Stimulated activated CD8-positive, alpha-beta memory T cell treated with anti-CD3 and anti-CD28 coated beads, Interleukin-7, amount 100 ng/mL, for 1 hour (primary cell): ENCODE measurements at places on chromosomes 2 and 18.

DNA sequence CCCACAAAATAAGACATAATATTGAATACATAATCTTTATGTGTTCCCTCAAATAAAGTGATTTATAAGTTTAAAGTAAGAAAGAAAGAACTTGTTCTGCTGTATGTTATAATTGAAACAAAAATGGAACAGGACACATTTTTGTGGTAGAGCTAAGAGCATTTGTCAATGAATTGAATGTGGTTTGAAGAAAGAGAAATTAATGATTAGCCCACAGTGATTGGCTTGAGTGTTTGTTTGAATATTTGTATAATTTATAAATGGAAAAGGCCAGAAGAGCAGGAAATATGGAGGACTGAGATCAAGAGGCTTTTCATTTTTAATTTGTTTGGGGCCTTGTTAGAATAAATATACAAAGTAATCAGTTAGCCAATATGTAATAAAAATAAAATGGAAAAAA, 395.1 kb upstream of the CDH19 start:
- no peak for DNase-seq

DNA sequence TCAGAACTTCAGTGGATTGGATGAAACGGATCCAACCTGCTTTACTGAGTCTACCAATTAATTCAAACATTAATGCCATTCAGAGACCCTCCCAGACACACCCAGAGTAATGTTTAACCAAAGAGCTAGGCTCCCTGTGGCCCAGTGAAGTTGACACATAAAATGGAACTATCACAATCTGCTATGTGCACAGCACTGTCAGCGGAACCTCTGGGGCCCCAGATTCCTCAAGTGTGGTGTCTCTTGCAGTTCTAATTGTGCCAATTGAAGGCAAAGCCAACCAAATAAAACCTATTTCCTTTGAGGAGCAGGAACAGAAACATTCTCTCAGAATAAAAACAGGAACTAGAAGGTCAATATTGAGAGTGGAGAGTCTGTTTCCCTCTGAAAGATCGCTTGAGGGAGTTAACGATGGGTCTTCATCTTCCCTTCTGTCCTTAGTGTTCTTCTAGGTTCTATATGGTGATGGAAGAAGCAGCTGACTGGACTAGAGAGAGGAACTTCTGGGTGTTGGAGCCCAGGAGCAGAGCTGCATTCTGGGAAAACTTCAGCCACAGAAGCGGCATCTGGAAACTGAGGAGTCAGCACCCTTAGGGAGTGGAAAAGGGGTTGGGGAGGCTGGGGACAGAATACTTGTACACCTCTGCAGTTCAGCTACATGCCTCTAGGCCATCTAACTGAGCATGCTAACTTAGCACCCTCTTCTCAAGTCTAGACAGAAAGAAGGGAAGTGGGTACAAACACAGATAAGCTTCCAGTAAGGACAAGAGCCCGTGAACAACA, 174.4 kb upstream of the FBXO11 start:
- no peak for DNase-seq

GRCh38 chr2:187934236-187934635, 357.4 kb upstream of the GULP1 start:
- no peak for DNase-seq

GRCh38 chr2:41913311-41913710, 134.5 kb upstream of the PKDCC start:
- no peak for DNase-seq

GRCh38 chr2:157627594-157628476, 829 bp downstream of the ACVR1C start:
- DNase-seq, result no peak

DNA sequence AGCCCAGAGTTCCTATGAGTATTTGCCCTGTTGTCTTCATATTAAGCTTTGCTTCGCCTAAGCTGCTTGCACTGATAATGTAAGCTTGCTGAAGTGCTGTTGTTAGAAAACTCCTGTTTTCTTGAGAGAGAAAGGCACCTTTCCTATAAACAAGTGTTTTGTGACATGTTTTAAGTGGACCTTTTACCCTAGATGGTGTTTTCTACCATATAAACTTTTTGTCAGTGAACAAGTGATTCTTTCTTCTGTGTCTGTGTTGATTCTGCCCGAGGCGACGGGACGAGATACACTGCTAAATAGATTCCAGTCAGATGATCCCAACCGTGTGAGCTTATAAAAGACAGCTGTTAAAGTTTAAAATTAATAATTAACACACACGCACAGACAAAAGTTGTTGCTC, 24.1 kb downstream of the CABLES1 start:
- no peak for DNase-seq

DNA sequence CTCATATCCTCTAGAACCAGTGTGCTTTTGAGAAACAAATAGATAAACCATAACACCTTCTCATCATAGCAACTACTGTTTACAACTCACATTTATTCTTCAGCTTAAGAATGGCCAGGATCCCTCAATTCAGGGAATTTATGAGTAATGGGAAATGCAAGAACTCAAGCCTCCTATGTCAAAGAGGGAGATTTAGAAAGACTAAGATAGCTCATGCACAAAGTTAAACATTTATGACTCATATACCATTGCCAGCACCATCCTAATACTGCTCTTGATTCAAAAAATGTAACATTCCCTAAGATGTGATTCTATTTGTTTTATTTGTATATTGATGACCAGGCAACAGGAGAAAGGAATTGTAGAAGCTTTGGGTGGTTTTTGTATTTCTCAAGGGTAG, 172.8 kb downstream of the CYP26B1 start:
- DNase-seq, result no peak

DNA sequence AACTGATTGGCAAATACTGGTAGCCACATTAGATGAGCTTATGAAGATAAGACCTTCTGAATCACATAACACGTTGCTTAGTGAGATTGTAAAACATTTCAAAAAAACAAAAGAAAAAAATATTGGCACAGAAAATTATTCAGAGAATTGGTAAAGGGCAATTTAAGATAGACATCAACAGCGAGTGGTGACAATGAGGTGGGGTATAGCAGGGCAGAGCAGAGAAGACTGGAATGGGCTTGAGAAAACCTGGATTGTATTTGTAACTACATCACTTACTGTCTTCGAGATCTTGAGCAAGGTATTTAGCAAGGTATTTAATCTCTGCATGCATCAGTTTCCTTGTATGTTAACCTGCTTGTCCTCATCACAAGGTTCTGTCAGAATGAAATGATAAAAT, 313.0 kb upstream of the MEIS1 start:
- DNase-seq, result no peak

DNA sequence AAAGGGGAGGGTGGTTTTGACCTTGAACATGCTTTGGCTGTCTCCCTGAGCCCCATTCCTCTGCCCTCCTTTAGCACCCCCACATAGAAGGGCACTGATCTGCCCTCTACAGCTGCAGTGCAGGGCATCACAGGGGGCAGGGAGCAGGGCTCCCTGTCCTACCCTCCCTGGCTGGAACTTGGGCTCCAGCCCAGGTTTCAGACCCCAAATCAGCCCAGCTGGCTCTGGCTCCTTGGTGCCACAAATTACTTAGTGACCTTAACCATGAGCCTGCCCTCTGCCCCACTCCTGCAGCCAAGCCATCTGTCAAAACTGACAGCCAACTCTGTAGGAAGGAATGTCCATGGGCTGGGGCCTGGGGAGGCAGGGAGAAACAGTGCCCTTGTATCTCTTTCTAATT, 105.6 kb downstream of the MAPK4 start:
- no peak for DNase-seq

DNA sequence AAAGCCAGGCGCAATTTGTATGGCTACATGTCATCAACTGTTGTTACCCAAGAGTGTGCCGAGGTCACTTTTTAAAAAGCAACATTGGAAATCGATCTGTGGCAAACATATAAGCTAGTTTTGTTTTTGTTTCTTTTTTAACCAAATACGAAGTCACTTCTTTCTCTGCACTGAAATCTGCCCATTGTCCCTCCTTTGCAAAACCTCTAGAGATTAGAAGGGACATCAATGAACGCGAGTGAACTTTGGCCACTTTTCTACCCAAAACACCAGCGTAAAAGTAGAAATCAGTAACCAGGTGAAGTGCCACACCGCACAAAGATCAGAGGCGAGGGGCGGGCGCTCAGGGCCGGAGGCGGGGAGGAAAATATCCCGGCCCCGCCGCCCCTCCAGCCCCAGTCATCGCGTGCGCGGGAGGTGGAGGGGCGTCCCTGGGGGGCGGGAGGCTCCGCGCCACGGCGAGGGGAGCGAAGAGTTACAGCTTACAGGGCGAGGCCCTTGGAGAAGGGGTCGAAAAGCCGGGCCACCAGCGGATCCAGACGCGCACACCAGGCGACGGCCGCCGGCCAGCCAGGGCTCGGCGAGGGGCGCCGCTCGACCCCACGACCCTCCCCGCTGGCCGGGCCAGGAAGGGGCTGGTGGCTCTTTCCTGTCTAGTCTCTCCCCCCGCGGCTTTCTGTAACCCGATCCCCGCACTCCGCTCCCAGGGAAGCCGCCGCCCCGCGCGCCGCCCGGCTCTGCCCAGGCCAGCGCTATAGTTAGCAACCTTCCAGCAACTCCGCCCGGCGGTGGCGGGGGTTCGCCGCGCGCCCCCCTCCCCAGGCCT, 993 bp downstream of the RBMS1 start:
- DNase-seq, result peak; percentile 29

DNA sequence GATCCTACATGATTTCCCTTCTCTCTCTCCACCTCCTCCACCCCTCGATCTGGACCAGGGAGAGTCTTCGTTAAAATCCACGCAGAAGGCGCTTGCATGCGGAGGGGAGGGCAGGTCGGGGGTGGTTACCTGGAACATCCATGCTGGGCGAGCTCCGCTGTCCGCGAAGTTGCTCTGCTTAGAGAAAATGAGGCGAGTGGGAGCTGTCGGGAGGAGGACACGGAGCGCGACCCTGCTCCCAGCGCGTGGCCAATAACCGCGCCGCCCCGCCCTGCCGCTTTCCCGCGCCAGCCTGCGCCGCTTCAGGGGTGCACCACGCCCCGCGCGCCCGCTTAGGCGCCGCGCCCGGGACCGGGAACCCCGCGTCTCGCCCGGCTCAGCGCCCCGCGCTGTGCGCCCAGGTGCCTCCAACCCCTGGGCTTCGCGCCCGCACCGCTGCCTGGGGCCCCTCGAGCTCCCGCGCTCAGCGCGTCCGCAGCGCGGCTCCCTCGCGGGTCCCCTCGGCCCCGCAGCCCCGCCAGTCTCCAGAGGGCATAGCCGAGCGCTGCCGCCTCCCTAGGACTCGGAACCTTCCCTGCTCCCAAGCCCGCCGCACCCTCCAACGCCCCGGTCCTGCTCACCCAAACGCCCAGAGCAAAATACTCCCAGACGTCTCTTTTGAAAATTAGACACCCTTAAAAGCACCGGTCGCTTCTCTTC, 636 bp downstream of the CBLN2 start:
- DNase-seq, result no peak

DNA sequence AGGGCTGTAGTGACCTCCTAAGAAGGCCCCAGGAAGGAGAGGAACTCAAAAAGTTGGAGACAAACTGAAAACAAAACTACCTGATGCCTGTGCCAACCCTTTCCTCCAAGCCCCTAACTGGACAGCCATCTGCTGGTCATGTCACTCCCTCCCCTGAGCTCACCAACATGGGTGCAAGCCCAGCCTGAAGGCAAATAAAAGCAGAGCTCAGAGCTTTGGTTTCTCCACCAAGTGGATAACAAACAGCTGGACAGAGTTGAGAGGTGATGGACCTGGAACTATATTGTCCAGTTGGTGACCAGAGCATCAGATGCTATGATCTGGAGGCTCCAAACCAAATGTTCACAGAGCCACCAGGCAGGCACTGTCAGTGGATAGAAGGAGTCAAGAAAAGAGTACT, 34.6 kb upstream of the MAL start:
- no peak for DNase-seq

GRCh38 chr2:43729491-43730174, 44.2 kb upstream of the DYNC2LI1 start:
- DNase-seq, result no peak

DNA sequence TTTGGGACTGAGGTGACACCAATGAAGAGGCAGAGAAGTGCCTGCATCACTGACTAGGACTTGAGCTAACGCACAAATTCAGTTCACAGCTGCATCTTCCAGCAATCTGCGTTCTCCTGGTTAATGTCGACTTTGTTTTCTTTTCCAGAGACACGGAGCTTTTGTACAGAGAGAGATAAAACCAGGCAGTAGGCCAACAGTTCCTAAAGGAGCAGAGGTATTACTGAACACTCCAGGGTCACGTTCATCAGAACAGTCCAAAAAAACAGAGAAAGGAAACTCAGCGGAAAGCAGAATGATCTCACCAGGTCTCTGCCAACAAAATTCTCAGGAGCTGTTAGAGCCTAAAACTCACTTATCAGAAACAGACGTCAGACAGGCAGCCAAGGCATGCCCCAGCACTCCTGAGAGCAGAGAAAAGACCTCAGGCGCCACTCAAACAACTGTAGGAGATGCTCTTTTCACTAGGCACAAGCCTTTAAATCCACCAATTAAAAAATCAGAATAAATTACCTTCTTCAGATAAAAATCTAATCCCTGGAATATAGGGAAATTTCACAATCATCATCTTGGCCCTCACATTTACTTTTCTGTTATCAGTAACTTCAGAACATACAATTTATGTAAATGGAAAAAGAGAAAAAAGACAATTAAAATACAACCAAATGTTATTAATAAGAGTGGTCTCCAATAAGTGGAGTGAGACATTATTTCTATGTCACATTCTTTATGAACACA, 95.9 kb upstream of the SPTBN1 start:
- DNase-seq, result no peak

DNA sequence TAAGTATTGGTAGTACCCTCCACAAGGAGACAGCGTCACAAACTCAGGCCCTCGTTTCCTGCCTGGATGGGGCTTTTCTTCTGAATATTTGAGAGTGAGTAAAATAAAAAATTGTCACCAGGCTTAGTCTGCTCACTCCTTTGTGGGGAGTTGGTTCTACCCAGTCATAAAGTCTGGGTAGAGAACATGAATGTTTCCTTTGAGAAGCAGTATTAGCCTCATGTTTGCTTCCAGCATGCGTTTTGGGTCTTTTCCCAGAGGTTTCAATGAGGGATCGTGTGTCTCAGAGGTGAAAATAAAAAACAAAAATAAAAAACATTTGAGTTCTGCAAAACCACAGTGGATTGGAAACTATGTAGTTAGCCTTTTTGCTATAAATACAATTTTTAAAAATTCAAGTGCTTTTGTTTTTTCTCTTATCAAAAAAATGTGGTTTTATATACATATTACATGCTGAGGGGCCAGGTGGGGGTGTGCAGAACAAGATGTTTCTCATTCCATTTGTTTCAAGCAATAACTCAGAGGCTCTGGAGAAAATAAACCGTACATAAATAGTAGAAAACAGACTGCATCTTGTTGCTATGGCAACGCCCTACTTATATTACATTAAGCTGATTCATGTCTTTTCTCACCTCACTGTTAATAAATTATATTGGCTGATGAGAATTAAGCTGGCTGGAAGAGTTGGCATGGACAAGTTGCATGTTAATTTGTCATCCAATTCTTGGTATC, 225.4 kb upstream of the FBXO11 start:
- no peak for DNase-seq

DNA sequence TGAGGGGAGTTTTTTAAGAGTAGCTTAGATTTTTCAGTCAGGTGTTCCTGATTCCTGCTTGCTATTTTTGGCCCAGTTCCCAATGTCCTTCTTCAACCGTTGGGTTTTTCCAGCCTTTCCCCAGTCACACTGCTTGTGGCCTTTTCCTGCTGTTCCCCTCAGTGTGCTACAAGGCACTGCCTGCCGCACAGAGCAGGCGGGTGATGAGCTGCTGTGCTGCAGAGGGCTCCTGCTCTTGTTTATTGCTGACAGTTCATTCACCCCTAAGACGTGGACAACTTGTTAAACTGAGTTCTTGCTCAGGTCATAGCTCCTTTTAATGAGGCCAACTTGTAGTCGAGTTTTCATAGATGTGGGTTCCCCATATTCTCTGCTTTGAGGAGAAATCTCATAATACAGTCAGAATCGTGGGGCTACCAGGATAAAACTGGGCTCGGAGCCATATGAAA, 20.6 kb downstream of the EIF4E2 start:
- no peak for DNase-seq
